Parietal lobe (tissue), 2 donors: ENCODE measurements at places on chromosomes 2 and 18. TPM values are rescaled to one million over a fixed set of nuclear protein-coding genes. Genes with fewer than 3 reads are reported as not detected.

Gene NEU4
- 0.63 TPM for total RNA-seq

Gene UGT1A10
- not detected for total RNA-seq

Gene GALR1
- 0.31 TPM for total RNA-seq

Gene FBXO48
- 0.94 TPM for total RNA-seq

Gene BOLL
- not detected for total RNA-seq

Gene CSRNP3
- total RNA-seq = 254 TPM

Gene ADD2
- total RNA-seq = 552 TPM

Gene PXDN
- 99.5 TPM for total RNA-seq

Gene UGT1A8
- total RNA-seq = not detected

Gene TUBA3E
- not detected for total RNA-seq

Gene CIDEA
- 3.4 TPM for total RNA-seq

Gene NT5DC4
- total RNA-seq = not detected

Gene LAMA1
- 26.0 TPM for total RNA-seq

Gene AFF3
- total RNA-seq = 153 TPM

Gene POMC
- total RNA-seq = 2.8 TPM

Gene ETAA1
- total RNA-seq = 21.9 TPM

Gene YWHAQ
- total RNA-seq = 526 TPM
